ENCODE measurements at places on chromosomes 4 and X.

DNA sequence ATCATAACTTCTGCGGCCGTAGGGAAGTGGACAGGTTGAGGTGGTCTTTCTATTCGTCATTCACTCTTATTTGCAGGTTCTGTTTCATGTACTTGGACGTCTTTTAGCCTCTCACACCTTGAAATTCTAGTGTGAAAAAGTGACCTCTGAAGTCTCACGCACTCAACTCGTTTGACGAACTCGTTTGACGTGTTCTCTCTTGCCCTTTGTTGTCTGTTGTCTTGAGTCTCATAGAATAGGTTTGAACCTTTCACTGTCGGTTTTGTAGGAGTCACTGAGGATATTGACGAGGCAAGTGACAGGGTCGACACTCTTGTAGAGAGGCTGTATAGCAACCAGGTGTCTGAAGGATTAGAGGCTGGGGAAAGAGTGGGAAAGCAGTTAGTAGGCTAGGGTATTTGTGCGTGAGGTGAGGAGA, 1.1 kb upstream of the PGRMC2 start:
- DNase-seq, result peak; percentile 75

DNA sequence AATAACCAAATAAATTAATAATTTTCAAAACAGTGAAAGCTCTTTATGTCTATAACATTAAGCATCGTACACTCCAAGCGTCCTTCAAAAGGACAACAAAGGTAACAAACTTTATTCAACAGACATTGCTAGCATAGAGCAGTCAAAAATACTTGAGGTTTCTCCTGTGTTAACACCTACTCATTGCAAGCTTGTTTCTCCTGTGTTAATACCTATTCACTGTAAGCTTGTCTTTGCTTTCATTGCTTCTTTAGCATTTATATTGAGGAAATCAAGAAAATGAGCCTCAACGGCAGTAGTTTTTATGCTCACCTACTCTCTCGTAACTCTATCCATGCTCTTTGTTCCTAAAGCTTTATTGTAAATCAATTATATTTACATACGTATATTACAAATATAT, 3.5 kb downstream of the SPOCK3 start:
- DNase-seq, result no peak

DNA sequence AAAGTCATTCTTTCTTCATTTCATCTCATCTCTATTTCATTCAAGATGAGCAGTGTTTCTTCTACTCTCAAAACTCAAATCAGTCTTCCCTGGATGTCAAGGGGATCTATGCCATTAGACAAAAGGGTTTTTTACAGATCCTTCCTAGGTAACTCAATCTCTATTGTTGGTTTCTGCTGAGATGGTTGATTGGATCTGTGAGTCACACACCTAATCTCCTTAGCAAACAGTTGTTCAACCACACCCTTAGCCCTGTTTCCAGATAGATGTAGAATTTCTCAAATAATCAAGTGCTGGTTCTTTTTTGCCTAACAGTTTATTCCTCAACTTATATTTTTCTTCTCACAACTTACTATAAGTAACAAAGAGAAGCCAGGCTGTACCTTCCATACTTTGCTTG, 200.5 kb downstream of the KDR start:
- DNase-seq, result no peak

DNA sequence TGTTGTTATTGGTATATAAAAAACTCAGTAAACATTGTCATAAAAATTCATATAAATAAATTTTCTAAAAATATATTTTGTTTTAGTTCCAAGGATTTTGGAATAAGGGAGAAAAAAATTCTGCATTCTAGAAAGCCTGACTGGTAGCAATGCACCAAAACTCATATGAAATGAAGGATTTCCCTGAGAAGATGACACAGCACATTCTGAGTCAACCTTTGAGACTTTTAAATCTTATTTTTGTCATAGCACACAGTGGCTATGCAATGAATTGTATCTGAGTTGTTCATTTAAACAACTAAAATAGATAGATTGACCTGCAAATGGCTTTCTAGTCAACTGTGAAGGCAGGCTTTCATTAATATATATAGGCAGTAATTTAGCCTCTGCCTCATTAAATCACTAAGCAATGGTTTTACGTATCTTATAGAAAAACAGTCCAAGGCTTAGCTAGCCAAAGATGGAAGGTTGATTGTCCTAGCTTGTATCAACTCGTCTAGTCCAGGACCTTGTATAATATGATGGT, 239.1 kb upstream of the NEIL3 start:
- DNase-seq, result no peak

DNA sequence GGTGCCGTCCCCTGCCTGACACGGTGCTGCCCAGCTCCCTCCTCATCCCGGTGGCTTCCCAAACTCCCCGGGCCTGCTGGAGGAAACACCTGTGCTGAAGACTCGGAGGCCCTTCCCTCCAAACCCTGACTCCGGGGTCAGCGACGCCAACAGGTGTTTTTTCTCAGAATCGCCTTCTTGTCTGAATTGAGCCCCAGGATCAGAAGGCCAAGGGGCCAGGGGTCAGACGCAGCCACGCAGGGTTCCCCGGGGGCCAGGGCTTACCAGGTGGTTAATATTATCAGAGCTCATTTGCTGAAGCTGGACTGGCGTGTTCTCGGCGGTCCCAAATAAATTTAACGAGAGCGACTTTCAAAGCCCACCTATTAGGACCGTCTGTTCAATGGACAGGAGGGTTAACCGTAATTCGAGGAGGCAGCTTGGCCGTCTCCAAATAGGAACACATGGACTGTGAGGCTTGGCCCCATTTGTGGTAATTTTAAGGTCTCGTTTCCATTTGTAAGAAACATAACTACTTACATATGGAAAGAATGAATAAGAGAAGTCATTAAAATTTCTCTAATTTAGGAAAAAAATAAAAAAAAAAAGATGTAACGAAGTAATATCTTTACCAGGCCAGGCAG, 239.3 kb downstream of the CRLF2 start:
- DNase-seq, result no peak

GRCh38 chr4:123259676-123260646, 136.6 kb upstream of the SPRY1 start:
- no peak for DNase-seq

- DNase-seq, result peak; percentile 7
Measured at GRCh38 chr4:48653217-48654014, 126.7 kb downstream of the FRYL start.

GRCh38 chrX:76253432-76253831, 80.6 kb downstream of the PBDC1 start:
- peak; percentile 37 for DNase-seq

DNA sequence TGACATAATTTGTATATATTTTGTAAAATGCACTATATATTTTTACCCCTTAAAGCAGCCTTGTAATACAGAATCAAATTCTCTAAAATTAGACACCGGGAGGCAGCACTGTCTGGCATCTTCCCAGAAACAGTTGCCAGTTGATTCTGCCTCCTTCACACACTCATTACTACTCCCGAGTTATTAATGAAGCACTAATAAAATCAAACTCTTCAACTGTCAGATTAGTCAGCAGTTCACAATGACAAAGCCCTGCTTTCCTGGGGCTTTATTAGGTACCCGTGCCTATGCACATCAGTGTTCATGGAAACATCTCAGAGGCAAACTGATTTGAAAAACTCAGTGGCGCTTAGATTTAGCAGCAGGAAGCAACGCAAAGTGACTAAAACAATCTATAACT, 103.5 kb upstream of the VEGFC start:
- no peak for DNase-seq

DNA sequence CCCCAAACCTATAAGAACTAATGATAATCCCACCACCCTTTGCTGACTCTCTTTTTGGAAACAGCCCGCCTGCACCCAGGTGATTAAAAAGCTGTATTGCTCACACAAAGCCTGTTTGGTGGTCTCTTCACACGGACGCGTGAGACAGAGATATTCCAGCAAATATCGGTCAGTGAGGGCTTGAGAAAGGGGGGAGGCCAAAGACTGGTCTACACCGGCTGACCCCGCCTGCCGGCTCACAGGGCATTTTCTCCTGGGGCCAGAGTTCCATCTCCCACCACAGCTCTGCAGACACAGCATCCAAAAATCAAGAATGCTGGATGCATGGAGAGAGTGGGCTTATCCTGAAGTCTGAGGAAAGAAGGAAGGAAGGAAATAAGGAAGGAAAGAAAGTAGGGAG, 176.0 kb downstream of the SHOX start:
- no peak for DNase-seq

DNA sequence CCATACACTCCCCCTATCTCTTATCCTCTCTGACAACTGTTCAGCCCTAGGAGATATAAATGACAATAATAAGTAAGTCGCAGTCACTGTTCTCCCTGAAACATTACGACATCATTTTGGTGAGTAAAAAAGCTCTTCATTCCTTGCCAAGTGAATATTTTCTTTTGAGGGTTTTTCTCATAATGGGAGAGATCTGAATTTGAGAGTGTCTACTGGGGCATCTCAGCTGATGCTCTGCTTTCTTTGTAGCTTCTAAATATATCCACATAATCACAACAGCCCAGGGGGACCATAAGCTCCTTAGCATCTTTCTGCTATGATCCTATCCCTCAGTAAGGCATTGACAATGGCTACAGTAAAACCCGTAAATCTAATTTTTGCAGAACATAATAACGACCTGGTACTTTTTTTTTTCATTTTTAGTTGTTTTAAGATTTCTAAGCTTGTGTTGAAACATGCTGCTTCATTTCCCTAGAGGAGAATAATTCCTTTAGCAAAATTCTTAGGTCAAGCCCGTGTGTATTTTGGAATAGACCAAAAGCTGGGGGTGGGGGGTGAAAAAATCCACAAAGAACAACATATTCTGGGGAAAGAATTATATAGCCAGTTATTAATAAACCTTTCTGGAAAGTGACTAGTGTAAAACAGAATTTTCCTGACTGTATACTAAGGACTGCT, 78.1 kb upstream of the GPM6B start:
- no peak for DNase-seq

- no peak for DNase-seq
Measured at GRCh38 chr4:90745176-90745575, 618.0 kb downstream of the CCSER1 start.

DNA sequence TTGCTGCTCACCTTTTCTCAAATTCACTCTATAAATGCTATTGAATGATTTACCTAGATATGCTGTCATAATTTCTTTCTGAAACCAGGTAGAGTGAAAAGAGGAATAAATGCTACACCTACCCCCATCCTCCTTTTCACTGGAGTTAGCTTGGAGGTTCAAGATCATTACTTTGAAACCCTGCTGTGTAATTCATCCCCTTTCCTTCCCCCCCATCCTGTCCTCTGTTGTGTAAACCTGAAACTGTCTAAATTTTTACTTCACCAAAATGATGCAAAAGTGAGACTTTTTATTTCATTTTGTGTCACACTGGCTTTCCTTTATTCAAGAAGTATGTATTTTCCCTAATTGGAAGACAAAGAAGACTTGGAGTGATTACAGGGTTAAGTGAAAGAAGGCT, 5.4 kb downstream of the ZCCHC18 start:
- no peak for DNase-seq

DNA sequence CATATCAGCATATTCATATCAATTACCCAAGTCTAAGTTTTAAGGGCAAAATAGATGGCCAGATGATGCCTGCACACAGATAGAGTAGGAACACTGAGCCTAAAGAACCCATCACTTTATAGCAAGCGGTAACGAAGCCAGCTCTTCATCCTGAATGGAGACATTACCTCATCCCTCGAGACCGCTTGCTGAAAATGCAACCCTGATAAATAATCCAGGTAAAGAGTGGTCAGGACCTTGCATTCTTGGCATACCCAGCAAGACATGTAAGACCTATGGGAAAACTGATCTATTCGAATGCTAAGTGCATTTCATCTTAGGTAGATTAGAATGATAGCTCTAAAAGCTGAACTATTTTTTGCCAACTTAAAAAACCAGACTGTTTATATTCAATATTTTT, 25.3 kb downstream of the DCHS2 start:
- no peak for DNase-seq

- no peak for DNase-seq
Measured at GRCh38 chrX:121479406-121479805, 432.0 kb downstream of the GLUD2 start.

- no peak for DNase-seq
Measured at GRCh38 chr4:85603437-85604336, 128.7 kb downstream of the ARHGAP24 start.

GRCh38 chrX:72040506-72040905, 91.2 kb downstream of the RTL5 start:
- no peak for DNase-seq

DNA sequence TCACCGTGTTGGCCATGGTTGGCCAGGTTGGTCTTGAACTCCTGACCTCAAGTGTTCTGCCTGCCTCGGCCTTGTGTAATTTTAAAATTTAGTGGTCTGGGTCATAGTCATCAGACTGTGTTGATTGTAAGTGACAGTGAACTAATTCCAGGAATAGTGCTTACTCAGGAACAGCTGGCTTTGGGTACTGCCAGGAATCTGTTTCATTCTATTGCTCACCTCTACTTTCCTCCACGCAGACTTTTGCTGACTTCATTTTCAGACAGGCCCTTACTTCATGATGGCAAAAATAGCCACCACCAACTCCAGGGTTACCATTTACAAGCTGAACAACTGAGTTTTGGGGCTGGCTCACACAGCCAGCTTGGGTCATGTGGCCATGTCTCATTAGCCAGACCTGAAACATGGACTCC, 54.6 kb downstream of the FNIP2 start:
- no peak for DNase-seq

DNA sequence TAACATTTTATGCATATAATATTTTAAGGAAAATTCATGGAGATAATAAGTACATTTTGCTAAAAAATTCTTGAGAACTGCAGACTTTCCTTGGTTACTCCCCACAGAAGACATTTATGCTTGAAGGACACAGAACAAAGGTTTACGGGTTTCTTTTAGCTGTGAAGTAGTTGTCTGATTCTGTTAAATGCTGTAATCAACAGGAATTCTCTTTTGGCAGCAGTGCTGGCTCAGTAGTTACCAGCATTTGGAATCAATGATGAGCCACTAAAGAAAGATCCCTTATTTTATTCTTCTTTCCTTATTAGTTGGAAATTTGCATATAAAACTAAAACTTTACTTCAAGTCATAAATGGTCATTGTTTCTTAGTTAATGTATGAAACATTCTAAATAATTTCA, 199.3 kb upstream of the FAT4 start:
- DNase-seq, result no peak

DNA sequence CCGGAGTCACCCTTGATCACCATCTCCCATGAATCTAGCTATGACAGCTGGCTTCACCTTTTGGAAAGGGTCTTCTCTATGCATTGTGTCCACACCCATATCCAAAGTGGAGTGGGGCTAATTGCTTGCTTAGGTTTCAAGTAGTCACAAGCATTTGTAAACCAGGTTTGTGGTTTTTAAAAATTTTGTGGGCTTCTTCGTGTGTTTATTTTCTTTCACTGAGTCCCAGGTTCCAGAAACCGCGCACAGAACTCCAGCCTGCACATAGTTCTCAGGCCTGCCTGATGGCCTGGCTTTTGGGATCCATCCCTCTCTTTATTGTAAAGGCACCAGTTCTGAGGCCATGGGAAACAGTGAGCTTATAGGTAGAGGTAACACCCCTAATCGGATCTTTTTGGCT, 70.2 kb upstream of the TLR3 start:
- DNase-seq, result no peak

DNA sequence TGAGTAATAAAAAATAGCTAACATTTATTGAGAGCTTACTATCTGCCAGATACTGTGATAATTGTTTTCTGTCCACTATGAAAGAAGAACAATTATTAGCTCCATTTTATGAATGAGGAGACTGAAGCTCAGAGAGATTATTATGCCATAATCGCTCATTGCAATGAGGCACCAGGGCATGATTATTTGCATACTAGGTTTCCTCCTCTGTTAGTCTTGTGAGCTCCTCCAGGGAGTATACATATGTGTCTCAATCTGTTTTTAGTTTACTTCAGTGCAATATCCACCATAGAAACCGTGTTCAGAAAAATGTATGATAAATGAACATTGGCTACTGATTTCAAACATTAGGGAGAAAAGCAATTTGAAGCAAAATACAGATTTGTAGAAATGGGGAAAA, 139.4 kb upstream of the OTUD4 start:
- no peak for DNase-seq

All from central memory CD4-positive, alpha-beta T cell (primary cell).